BJ (cell line): ENCODE measurements at places on chromosomes 4 and X.

GRCh38 chr4:159145992-159146330, 43.1 kb downstream of the RAPGEF2 start:
- no peak for DNase-seq

DNA sequence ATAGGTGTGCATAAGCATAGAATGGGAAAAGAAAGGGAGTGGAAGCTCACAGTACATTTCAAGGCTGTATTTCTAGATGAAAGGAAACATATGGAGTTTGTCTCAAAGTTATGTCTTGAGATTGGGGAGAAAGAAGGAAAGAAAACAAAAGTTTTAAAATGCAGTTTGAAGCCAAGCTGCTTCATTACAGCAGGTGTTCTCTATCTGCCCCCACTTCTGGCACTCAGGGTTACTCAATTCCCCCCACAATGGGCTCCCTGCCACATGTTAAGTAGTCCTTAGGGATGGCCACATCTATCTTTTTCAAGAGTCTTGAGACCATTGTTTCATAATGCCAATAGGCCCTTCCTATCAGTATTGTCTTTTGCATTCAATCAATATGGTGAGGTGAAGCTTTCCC, 367.4 kb upstream of the ANXA10 start:
- no peak for DNase-seq

DNA sequence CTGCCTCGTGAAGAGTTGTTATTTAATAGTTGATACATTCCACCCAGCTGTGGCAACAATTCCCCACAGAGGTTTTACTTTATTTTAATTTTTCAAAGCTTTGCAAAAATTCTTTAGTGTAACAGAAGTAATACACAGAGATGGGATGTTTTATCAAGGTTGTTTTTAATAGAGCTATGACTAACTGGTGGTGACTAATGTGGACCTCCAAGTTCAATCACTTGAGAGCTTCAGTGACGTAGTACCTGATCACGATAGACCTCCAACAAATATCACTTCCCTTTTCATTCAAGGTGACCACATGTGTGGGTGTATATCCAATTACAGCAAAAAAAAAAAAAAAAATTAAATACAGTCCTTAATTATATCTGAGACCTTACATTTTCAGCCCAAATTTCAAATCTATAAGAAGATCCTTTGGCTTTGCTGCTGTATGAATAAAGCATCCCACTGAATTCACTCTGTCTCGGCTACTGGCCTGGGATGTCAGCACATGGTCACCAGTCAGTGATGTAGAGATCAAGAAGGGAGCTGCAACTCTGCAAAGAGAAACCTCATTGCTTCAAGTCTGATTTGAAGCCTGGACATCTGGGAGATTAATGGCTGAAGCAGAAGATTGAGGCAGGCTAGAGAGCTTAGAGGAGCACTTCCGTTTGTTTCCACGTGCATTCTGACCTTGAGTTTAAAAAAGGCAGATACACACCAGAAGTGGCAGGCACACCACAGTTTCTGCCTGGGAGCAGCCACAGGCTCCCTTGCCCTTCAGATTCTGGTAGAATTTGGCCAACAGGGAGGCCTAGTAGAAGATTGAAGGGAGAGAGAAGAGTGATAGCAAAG, 345.9 kb upstream of the NOCT start:
- no peak for DNase-seq

DNA sequence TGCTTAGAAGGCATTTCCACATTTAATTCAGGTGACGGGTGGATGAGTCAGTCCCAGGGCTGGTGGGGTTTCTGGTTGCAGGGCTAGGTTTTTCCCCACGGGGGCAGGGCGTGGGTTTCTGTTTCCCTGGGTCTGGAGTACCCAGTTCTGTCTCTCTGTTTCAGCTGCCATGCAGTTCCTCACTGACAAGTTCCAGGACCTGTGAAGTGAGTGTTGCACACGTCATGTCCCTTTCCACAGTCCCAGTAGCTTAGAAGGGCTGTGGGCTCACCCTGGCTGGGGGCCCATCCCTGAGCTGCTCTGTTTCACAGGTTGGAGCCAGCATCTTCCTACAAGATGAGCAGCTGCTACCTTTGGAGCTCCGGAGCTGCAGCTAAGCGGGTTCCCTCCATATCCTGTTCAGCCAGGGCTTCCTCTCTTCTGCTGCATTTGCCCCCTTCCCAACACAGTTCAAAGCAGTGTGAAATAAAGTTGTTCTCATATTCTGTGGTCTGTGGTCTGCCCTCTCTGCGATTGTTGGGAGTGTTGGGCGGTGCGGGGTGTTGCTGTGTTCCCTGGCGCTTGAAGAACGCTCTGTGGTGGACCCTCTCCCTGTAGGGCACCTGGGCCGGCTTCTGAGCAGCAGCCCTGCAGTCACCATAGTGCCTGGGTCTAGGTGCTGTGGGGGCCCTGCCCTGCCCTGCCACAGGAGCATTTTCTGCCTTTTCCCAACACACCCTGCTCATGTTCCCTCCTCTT, 3.9 kb downstream of the LOC101059915 start:
- no peak for DNase-seq

GRCh38 chr4:164484551-164484950, 269.4 kb upstream of the SMIM31 start:
- no peak for DNase-seq

DNA sequence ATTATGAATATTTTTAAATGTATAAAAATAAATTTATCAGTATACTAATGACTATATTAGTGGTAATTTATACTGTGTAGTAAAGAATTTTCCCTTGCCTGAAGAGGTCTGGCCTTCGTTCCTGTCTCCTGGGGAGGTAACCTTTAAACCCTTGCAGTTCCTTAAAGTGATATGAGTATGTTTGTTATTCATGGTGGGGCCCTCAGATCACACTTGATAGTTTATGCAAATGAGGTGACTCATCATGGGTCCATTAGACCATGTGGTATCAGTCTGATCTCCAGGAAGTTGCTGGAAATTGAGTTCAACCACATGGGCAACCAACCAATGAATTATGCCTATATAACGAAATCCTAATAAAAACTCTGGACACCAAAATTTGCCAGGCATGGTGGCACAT, 904.1 kb downstream of the RPA4 start:
- DNase-seq: no peak

GRCh38 chr4:56302760-56303159, 84.5 kb downstream of the AASDH start:
- no peak for DNase-seq

DNA sequence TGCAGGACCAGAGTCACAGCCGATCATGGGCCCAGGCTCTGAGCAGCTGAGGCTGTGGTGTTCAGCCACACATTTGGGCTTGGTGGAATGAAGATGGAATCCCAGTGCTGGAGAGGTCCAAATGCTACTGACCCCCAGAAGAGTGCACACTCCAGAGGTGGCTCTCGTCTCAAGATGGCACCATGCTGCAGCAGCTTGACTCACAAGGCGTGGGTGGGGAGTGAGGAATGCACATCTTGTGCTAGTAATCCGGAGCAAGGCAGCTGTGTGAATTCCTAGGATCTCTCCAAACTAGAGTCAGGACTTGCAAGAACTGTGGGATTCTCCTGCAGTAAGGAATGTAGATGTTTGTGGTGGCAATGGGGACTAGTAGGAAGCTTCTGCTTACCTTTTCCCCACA, 28.7 kb downstream of the RAB28 start:
- no peak for DNase-seq

DNA sequence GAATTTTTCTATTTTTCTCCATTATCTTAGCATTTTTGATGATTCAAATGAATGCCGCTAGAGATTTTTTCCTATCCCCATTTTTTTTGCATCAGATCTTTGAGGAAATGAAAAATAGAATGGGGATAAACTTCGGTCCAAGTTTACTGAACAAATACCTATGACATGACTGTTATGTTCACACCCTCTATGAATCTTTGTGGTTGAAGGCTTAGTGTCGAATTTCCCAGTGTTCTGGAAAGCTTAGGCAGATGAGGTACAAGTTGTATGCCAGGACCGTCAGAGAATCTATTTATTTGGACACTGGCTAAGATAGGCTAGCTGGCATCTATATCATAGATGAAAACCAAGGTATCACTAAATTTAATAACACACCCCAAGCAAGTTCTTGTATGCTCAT, 123.4 kb downstream of the SPCS3 start:
- DNase-seq: peak; percentile 83

DNA sequence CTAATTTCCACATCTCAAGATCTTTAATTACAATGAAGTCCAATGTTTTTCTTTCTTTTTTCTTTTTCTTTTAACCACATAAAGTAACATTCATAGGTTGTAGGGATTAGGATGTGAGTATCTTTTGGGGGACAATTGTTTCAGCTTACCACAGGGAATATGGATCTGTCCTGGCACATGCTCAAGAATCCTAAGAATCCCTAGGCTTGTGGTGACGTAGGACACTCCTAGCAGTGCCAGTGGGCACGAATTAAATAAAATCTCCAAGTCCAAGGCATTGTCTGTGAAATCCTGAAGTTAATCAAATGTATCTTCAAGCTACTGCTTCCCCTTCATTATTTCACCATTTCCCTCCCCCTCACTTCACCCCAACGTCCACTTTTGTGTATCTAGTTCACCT, 2.6 kb upstream of the LAS1L start:
- no peak for DNase-seq

GRCh38 chr4:84623661-84624060, 40.7 kb downstream of the CDS1 start:
- DNase-seq: no peak

DNA sequence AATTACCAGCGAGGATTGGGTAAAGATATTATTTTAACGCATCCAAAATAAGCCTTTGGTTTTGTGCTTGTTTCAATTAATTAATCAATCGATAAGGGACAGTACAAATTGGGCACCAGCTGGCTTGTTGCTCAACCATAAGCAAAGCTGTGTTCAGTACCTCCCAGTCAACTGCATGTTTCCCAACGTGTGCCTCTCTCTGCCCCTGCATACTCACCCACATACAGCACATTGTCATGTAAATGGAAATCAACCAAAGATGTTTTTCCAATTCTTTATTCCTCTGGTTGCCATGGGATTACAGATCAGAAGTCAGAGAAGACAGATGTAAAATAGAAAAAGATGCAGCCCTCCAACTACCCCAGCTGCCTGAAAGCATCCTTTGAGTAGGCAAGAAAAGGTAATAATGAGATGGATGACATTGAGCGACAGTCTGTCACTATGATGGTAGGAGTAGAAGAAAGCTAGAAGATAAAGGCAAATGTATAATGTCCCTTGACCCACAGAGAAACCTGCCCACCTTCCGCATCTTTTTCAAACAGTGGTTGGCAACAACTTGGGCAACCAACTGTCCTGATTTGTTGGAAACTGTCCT, 92.7 kb upstream of the TSPAN7 start:
- no peak for DNase-seq

DNA sequence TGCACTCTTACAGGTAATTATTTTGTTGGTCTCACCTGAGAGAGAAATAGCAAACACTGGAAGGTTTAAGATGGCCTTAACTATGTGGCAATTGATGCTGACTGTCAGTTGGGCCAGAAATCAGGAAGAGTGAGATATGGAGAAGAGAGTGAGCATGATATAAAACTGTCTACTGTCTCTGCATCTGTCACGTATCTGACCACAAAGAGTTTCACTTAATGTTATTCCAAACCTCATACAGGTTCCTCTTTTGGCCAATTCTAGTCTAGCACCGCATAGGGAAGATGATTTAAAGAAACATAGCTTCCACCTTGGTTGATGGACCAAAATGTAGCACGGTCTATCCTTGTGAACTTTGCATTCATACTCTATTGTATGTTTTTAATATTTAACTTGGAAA, 381.0 kb upstream of the BOD1L1 start:
- DNase-seq: no peak

- no peak for DNase-seq
These were observed 98.8 kb upstream of the EOLA2 start for GRCh38 chrX:150037041-150037440.

DNA sequence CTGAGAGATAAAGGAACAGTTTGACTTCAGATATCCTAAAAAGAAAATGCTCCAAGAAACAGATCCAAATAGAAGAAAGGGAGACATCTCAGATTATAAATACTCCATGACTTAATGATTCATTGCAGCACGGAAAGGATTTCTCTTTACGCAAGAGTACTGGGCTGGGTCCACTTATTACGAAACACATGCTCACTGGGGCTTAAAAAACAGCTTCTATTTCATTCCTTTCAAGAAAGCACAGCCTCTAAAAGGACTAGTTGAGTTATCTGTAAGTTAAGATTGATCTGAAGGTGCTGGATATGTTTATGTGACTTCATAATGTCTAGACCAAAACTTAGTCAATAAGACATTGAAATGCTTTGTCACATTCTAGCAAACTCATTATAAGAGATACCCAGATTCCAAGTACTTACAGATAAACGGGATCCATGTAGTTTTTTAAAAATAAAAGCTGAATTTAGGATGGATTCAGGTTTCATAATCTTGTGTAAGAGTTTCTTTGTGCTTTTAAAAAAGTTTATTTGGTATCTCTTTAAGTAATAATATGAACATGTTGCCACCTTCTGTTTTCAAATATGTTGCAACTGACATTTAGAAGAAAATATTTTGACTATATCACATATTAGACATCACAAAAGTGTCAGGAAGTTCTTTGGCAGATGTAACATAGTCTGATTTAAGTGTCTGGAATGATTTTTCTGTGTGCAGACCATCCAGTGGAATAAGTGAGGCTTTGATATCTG, 109.5 kb upstream of the MYOZ2 start:
- DNase-seq: peak; percentile 90

DNA sequence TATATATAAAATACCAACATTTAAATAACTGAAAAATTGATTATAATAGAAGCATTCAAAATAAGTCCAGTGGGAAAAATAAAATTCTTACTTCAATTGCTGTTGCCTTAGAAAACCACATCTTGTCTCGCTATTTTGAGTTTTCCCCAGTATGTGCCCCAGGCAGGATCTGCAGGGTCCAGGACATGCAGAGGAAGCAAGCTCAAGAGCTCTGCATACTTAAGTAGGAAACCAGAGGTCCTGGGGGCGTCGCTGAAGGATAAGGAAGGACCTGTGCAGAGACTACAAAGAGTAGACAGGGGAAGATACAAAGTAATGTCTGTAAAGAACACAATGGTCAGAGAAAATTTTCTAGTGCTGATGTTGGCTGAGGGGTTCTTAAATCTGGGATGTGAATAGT, 310.5 kb upstream of the EMCN start:
- no peak for DNase-seq

DNA sequence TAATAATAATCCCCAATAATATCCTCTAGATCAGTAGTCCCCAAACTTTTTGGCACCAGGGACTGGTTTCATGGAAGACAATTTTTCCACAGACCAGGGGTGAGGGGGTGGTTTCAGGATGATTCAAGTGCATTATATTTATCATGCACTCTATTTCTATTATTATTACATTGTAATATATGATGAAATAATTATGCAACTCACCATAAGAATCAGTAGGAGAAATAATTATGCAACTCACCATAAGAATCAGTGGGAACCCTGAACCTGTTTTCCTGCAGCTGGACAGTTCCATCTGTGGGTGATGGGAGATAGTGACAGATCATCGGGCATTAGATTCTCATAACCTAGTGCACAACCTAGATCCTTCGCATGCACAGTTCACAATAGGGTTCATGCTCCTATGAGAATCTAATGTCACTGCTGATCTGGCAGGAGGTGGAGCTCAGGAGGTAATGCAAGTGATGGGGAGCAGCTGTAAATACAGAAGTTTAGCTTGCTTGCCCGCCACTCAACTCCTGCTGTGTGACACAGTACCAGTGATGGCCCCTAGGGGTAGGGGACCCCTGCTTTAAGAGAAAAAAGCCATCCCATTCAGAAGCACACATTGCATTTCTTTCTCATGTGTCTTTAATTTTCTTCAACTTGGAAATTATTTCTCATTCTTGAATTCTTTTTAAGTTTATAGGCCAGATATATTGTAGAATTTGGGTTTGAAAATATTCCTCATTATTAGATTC, 16.0 kb upstream of the SH3RF1 start:
- no peak for DNase-seq
